ENCODE measurements at places on chromosomes 5 and 9.

GRCh38 chr9:3028535-3028934 is 184.6 kb upstream of the PUM3 start:
- no peak for DNase-seq

DNA sequence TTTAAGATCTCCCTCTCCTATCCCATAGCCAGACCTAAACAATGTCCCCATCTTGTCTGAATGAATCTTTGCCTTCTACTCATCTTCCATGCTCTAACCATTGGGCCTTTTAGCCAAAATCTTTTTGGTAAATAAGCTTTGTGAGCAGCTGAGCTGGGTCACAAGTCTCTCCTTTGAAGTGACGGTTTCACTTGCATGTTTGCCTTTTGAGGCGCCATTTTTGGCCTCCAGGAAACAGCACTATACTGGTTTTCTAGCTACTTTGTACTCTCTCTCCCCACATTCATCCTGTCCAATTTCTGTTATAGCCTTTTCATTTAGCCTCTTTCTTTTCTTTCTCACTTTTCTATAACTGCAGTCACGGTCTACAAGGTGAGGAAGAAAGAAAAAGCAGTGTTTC is 195.5 kb upstream of the C9orf72 start:
- DNase-seq: no peak

DNA sequence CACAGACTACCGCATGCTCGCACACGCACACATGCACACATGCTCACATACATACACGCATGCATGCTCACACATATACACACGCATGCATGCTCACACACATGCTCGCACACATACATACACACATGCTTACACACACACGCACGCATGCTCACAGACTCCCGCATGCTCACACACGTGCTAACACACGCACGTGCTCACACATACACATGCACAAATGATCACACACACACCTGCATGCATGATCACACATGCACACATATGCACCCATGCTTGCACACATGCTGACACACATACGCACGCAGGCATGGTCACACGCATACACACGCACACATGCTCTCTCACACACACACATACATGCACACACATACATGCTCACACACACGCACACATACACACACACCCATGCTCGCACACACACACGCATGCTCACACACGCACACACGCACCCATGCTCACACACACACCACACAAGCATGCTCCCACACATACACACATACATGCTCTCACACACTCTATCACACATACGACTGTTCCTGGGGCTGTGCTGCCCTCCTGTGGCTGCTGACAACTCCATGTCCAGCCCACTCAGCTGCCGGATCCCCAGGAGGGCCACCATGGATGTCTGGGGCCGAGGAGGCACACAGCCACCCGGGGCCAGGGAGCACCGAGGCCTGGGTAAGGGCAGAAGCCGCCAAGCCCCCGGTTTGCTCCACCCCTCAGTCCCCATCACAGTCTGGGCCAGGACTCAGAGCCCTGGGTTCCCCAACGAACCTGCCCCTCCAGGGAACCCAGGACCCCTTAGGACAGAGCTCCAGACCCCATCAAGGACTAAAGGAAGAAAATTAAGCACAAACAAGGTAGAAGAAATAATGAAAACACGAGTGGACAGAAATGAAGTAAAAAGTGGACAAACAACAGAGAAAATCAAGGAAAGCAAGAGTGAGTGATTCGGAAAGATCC is 31.4 kb upstream of the EGFL7 start:
- DNase-seq: peak; percentile 52

DNA sequence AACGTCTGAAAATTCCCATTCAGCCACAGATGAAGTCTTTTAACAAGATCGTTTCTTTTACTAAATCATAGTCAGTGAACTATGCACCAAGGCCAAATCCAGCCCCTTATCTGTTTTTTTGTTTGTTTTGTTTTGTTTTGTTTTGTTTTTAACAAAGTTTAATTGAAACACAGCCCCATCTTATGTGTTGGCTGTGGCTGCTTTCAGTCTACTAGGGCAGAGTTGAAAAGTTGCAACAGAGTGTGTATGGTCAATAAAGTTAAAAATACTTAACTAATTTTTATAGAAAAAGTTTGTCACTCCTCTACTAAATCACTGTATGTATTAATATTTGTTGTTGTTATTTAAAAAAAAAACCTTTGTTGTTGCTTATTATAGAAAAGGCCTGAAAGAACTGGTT is 137.1 kb downstream of the CAAP1 start:
- DNase-seq: no peak

DNA sequence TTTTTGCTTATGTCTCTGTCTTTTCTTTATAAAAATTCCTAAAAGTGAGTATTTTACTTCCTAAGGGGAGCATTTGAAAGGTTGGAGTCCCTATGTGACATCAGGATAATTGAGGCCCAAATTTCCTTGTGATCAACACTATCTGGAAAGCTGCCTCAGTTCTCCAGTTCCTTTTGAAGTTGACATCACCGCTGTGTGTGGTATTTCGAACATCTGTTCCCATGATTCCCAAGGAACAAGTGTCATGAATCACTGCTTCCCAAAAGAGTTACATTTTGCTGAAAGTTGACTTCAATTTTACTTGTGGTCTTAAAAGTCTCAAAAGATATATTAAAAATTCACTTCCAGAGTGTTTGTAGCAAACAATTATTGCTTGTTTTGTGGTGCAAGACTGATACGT is 452.1 kb upstream of the RGMB start:
- DNase-seq: no peak

- DNase-seq: no peak
Measured at GRCh38 chr5:122401976-122402725, 90.1 kb downstream of the SNCAIP start.

DNA sequence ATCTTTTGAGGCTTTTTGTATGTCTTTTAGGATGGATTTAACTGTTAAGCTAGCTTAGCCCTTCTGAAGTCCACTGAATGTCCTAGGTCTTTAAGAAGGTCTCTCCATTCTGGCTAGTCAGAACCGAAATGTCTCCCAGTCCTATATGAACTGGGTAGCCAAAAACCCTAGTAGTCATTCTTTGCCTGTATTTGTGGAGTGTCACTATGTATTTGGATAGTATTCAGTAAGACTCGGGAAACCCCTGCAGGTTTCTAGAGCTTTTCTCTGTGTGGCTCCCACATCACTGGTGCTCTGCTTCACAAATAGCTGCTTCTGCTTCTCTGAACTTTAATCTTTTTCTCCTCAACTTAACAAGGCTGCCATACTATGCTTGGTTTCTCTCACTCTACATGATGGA is 68.0 kb downstream of the RIC1 start:
- no peak for DNase-seq

GRCh38 chr5:132056610-132057497 is 3.6 kb upstream of the IL3 start:
- no peak for DNase-seq

GRCh38 chr5:39465097-39465496 is 40.3 kb upstream of the DAB2 start:
- DNase-seq: no peak

GRCh38 chr5:119071561-119071995 is 691 bp downstream of the DMXL1 start:
- DNase-seq: no peak

GRCh38 chr9:135680056-135680455 is 16.9 kb downstream of the LCN9 start:
- no peak for DNase-seq

DNA sequence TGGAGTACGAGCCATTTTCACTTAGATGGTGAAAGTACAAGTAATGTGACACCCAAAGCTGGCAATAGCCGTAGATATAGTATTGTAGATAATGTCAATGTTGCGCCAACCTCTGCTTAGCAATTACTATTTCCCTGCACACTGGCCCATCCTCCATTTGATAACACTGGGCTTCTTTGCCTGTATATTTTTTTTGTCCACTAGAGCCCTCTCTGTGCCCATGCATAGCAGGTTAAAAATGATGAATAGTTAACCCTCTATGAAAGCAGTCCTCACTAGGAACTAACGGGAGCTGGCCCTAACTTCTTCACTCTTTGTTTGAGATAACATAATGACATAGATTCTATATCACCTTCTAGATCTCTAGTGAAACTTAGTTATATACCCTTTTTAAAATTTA is 416.8 kb downstream of the TUSC1 start:
- DNase-seq: no peak

- no peak for DNase-seq
Measured at GRCh38 chr5:19940192-19940591, 47.8 kb downstream of the CDH18 start.

DNA sequence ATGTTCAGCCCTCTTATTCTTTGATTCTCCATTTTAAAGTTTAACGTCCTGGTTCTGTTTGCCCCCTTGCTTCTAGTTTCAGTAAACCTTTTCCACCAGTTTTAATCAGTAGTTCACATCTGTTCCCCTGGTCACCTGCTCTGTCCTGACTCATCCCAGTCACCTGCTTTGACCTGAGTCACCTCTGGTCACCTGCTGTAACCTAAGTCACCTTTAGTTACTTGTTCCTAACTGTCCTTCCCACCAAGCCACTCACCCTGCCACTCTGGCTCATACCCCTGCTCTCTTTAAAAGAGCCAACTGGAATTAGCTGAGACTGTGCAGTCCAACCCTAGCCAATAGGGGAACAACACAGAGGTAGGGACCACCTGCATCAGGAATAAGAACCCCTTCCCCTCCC is 43.0 kb downstream of the SEMA6A start:
- DNase-seq: no peak

GRCh38 chr5:172502969-172503368 is 48.6 kb upstream of the SH3PXD2B start:
- DNase-seq: no peak

- DNase-seq: no peak
Measured at GRCh38 chr5:113693701-113694100, 180.2 kb downstream of the YTHDC2 start.

- no peak for DNase-seq
Measured at GRCh38 chr5:100790951-100791350, 112.1 kb downstream of the ST8SIA4 start.

- no peak for DNase-seq
Measured at GRCh38 chr9:98829766-98830165, 22.3 kb downstream of the GALNT12 start.

GRCh38 chr9:72990397-72991182 is 37.7 kb upstream of the ALDH1A1 start:
- no peak for DNase-seq

DNA sequence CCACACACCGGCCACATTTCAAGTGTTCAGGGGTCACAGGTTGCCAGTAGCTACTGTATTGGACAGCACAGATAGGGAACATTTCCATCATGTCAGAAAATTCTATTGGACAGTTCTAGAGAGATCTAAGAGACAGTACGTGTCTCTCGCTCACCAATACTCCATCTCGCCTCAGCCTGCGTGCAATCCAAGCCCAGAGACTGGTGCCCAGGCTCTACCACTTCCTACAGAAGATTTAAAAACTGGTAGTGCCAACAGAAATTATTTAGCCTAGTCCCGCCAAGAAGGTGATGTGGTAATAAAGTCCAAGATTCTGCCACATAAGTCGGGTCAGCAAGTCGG is 390 bp upstream of the SNX2 start:
- DNase-seq: no peak

DNA sequence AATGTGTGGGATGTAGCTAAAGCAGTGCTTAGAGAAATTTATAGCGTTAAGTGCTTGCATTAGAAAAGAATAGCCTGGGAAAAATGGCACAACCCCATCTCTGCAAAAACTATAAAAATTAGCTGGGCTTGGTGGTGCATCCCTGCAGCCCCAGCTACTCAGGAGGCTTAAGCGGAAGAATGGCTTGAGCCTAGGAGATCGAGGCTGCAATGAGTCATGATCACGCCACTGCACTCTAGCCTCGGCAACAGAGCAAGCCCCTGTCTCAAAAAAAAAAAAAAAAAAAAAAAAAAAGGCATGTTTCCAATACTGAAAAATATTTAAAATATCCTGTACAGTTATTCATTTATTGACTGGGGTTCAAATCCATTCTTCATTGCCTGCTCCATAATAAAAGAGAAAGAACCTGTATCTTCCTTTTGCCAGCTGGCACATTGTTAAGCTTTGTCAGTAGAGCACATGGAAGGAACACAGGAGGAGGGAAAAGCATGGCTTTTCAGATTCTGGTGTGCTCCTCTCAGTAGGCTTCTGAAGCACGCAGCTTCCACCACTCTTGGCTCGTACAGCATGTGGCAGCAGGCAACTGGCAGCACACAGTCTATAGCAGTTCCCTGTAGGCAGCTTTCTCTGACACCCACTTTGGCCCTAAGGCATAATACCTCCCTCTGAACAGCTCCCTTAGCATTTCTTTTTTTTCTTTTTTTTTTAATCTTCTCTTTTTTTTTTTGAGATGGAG is 73.5 kb downstream of the TRIM36 start:
- no peak for DNase-seq

- DNase-seq: no peak
Measured at GRCh38 chr5:134146651-134147518, 29.9 kb downstream of the SKP1 start.

GRCh38 chr9:8822667-8823025 is 1023.1 kb upstream of the DMAC1 start:
- DNase-seq: no peak

DNA sequence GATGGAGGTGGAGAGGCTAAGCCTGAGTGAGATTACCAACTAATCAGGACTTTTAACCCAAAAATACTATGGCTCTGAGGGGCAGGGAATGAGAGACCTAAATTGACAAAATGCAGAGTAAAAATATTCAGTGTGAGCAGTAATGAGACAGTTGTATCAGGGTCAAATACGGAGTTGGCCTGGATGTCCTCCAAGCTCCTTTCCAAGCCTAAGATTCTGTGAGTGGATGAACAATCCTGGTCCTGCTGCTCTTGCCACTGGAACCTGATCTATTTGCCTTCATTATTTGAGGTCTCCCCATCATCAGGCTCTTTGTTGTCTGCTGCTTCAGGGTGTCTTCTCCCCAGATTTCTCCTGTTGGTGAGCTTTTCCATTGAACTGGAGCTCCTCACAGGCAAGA is 1.1 kb downstream of the PDCD1LG2 start:
- no peak for DNase-seq

DNA sequence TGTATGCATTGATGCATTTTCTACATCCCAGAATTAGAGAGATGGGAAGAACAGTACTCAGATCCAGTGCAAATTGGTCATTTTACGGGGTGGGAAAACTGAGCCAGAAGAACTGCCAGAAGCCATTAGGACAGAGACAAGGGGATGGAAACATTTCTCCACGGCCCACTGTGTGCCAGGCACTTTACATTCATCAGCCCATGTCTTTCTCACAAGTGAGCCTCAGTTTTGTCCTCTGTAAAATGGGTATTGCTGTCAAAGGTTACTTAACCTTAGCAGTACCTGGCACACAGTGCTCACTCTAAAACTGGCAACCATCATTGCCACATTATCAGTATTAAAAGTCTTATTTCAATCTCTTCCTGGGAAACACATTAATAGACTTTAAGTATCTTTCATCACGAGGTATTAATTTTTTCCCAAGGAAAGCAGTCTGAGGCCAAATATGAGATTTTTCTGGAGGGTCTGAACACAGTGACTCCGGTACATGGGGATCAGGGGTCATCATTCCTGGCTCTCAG is 5.2 kb downstream of the DUSP1 start:
- no peak for DNase-seq
